ENCODE measurements at places on chromosomes 11 and 22.

GRCh38 chr11:66478729-66479393 is 1.4 kb upstream of the DPP3 start:
- peak; percentile 73 for DNase-seq

- no peak for DNase-seq
These were observed 367.6 kb downstream of the SOX6 start for GRCh38 chr11:15988693-15989231.

GRCh38 chr11:71426413-71426812 is 21.8 kb downstream of the DHCR7 start:
- DNase-seq = no peak

- DNase-seq = no peak
These were observed 78.9 kb downstream of the GRIK4 start for GRCh38 chr11:120590472-120590871.

- no peak for DNase-seq
These were observed 39.4 kb downstream of the SIK3 start for GRCh38 chr11:117058761-117059261.

- DNase-seq = no peak
These were observed 6.9 kb downstream of the SHISAL1 start for GRCh38 chr22:44305888-44306287.

DNA sequence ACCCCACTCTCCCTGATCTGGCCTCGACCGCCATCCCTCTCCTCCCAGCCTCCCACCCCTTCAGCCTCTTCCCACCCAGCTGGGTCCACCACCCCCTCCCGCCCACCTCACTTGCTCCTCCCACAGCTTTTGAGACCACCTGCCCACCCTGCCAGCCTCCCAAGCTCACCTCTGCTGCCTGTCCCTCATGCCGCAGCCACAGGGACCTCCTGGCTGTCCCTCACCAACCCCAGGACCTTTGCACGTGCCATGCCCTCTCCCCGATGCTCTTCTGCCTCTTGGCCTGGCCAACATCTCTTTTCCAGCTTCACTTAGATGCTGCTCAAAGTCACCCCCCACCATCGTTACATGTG is 6.5 kb downstream of the PNPLA5 start:
- DNase-seq = no peak

- DNase-seq = no peak
These were observed 3.5 kb downstream of the FZD4 start for GRCh38 chr11:86951706-86952105.

DNA sequence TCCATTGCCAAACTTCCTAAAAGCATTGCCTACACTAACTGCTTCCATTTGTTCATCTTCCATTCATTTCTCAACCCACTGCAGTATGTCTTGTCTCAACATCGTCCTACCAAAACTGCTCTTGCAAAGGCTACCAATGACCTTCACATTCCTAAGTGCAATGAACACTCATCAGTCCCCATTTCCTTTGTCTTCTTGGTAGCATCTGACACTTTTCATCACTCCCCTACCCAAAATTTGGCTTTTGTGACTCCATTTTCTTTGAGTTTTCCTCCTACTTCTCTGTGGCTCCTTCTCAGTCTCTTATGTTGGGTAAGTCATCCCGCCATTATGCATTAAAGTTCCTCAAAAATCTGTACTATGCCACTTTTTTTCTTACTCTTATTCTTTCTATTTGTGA is 135.4 kb downstream of the CCDC81 start:
- DNase-seq = no peak

GRCh38 chr11:118887206-118887605 is 3.5 kb downstream of the CXCR5 start:
- no peak for DNase-seq

- DNase-seq = no peak
These were observed 40.8 kb downstream of the BID start for GRCh38 chr22:17733466-17733865.

DNA sequence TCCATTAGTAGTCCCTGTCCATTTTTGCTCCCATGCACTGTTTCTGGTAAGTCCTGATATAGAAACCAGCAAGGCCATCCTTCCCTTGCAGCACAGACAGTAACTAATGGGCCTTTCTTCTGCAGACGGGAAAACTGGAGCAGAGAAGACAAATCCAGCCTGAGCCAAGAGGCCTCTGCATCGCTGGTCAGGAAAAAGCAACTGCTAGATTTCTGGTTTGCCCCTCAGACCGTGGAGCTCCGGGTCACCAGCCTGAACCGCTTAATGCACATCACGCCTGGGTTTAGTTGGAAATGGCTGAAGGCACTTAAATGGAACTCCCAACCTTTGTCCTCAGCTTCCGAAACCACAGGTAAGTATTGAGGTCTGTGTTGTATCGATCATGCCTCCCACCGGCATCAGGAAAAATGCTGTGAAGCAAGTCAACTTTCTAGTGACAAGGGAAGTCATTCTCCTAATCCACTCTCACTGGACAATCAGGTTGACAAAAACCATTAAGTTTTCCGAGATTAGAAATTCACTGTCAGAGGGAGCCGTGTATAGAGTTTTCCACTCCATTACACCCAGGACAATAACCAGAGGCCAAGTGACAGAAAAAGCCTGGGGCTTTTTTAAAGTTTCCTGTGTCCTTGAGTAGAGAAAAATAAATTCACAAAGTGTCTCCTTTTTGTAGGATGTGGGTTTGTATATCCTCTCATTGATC is 14.8 kb upstream of the LMO2 start:
- DNase-seq = no peak

DNA sequence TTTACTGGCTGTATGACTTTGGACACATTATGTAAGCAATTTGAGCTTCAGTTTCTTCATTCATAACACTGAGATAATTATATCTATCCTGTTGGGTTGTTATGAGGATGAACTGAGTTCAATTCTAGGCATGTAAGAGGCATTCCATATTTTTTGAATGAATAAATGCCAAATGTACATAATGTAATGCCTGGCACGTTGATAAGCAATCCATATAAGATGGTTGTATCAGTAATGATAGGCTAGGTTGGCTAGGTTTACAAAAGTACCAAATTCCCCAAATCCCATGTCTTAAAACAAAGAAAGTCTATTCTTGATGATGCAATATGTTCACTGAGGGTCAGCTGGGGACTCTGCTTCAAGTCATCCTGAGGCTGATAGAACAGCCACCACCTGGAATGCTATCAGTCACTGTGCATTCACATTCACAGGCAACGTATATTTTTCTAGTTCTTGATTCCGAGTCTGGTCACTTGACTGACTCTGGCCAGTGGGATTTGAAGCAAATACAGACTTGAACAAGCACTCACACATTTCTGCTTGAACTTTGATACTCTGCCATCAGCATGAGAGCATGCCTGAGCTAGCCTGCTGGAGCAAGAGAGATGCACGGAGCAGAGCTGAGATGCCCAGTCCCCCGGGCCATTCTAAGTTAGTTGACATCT is 104.0 kb upstream of the TIMP3 start:
- DNase-seq = no peak

DNA sequence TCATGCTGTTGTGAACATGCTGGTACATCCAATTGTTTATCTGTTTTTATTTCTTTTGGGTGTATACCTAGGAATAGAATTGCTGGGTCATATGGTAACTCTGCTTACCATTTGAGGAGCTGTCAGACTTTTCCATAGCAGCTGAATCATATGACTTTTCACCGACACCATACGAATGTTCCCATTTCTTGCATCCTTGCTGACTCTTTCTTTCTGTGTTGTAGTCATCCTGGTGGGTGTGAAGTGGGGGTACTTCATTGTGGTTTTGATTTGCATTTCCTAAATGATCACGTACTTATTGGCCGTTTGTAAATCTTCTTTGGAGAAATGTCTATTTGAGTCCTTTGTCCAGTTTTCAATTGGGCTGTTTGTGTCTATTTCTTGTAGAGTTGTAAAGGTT is 26.5 kb downstream of the ATXN10 start:
- no peak for DNase-seq

DNA sequence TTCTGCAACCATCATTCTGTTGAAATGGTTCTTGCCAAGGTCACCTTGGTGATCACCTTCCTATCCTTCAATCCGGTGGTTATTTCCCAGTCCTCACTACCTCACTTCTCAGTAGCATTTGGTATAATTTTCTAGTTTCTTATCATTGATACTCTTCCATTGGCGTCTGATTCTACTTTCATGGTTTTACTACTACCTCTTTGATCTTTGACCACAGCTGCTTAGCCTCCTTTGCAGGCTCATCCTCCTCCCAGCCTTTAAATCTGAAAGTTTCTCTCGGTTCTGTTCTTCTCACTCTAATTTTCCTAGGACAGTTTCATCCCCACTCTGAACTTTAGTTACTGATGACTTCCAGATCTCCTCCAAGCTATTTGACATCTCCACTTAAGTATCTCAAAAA is 5.0 kb downstream of the TIMM10B start:
- DNase-seq = no peak

DNA sequence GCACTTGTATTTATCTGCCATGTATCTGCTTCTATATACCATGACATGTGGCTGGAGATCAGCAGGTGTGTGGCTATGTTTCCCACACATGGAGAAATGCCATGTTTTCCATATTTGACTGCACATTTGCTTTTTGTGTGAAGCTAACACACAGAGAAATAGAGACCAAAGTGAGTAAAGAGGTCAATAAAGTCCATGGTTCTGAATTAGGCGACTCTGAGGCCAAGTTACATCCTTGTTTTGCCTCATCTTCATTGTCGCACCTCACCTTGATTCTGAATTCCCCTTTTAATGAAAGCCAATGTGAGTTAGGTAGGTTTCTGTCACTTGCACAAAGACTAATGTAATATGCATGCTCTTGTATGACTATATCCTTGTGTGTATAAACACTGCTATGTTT is 194.1 kb downstream of the INSC start:
- DNase-seq = no peak

- DNase-seq = no peak
These were observed 54.7 kb downstream of the WNT7B start for GRCh38 chr22:45922256-45922655.

DNA sequence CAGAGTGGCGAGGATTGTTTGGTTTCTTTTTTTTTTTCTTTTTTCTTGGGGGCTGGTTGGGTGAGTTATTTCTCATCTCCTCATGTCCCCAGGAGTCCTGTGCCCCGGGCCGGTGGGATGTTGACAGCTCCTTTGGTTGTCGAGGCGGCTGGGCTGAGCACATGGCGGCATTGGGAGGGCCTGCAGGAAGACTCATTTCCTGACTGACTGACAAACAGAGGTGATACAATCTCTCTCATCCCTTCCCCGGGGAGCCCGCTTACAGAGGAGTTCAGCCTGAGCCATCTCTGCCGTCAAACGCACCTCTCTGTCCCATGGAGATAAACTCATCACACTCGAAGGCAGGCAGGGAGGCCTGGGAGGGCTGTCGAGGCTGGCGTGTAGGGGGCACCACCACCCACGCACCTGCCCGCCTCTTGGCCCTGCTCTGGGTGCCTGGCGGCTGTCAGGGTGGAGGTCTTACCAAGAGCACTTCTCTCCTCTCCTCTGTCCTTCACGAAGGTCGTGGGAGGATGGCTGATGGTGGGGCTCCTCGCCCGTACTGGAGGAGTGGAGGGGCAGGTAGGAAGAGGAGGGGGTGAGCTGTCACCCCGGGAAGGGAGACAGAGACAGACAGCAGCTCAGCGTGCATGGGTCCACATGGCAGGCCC is 60.0 kb upstream of the NECTIN1 start:
- no peak for DNase-seq

DNA sequence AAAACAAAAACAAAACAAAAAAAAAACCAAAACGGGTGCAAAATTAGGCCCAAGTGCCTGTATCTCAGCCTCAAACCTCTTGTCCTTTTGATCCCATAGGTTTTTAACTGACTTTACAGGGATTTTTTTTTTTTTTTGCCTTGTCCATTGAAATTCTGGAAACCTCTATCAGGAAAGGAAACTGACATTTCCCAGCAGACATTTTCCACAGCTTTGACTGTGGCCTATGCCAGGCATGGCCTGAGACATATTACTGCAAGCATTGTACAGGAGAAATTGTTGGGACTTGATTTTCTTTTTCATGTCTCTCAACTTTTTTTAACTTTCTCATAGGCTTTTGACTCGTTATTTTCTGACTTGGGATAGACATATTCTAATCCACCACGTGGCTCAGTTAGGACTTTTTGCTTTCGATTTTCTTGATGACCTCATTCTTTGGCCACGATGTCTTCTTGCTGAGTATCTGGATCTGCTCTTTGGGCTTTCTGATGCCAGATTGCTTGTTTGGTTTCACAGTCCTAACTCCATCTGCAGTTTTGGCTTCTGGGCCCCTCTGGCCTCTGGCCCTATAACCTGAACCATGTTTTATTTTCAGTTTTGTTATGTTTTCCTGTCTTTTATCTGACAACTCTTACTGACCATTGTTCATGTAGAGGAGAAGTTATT is 336.1 kb upstream of the C11orf87 start:
- DNase-seq = no peak

DNA sequence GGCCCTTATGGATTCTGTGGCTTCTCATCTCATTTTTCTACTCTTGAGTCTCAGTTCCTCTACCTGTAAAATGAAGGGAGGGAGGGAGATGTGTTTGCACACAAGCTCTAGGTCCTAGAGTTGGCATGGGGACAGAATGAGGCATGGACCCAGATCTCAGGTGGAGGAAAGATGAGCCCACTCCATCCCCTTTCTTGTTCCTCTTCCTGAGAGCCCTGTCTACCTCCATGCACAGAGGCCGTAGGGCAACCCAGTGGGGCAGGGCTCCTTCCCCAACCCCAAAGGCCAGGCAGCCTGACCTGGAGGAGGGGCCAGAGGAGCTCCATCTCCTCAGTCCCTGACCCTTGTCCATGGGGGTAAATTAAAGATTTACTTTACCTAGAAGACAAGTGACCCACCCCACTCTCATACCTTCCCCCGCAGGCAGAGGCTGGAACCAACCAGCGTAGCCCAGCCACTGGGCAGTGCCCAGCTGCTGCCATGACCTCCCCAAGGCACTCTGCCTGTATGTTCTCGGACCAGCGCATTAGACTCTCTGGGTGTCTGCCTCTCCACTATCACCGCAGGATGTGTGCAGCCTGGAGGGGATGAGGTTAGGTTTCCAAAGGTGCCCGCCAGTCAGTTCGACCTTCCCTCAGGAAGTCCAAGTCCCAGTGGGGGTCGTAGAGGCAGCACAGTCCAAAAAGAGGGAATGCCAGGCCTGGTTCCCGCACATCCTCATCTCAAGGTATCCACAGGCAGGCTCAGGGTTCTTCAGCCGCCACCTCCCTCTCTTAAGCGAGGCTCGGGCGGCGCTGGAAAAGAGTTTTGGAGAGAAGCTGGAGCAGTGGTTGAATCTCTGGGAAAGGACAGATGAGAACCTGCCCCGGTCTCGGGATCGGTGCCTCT is 3.0 kb downstream of the SMTN start:
- DNase-seq = no peak

DNA sequence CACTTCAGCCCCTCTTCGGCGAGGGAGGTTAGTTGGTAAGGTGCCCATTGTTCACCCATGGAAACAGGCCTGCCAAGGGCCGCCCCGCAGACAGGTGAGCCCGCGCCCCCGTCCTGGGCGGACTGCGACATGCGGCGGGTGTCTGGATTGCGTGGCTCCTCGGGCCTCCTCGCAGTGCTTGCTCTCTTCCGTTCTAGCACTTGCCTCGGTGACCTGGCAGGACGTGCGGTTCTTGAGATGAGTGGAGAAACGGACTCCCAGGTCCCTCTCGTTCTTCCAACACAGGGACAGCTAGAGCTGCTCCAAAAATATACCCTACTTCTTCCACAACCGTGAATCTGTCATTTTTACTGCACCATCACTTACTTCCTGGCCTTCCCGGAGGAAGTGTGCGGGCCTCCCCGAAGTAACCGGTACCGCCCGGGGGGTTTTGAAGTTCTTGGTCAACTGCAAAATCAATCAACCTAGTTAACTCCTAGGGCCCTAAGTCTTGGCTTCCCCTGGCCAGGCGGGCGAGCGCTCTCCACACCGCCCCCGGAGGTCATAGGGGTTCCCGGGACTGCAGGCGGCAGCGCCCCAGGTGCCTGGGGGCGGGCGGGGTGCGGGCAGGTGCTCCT is 745 bp upstream of the ZBTB44 start:
- DNase-seq = peak; percentile 80

GRCh38 chr11:76148231-76148630 is 58.1 kb downstream of the WNT11 start:
- no peak for DNase-seq
